Small intestine (tissue), 16 donors: ENCODE measurements at places on chromosomes 6 and 20. TPM values are rescaled to one million over a fixed set of nuclear protein-coding genes. Genes with fewer than 3 reads are reported as not detected.

The CD2AP gene
- 24.4 TPM for polyA plus RNA-seq

The TCP11 gene
- polyA plus RNA-seq: not detected

The CDC40 gene
- polyA plus RNA-seq: 8.9 TPM

DNA sequence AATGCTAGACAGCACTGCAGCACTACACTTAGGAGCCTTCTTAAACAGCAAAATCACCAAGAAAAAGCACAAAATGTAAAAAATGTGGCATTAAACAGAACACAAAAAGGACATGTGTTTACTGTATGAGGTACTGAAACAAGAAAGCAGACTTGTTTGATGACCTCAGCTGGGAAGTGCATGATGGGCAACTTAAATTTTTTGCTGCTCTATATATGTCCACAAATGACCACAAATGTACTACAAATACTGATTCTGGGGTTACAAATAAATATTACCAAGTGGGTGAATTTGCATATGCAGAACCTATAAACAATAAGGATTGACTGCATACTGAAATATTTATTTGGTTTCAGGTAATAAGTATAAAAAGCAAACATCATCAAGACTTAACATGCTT is 13.1 kb downstream of the RAB23 start:
- DNase-seq: no peak

DNA sequence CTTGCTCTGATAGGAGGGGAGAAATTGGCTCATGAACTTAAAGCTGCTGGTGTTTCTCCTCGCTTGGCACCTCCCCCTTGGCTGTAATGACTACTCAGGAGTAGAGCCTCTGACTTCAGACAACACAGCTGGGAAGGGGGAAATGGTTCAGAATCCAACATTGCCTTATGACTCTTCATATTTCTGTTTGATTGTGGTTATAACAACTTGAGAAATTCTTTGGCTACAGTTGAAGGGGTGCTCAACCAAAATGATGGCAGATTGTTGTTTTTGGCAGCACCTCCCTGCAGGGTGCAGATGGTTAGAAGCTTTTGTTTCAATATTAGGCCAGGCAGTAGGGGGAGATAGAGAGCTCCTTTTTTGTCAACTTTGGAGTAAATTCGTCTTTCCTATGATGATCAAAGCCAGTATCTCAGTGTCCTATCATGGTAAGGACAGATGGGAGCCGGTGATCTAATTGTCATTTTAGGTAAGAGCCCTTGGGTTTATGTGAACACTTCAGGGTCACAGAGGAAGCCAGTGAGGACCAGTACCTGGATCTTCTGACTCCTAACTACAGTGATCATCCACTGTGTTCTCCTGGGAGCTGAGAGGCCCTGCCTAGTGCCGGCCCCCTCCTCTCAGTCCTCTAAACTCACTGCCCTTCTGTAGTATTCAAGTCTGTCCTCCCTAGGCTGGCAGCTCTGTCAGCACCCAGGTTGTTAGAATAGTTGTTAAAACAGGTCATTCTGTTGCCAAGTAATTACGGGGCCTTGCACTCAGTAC is 39.9 kb downstream of the RPRD1B start:
- DNase-seq: peak; percentile 75

- DNase-seq: no peak
Measured at GRCh38 chr6:118122161-118122725, 215.2 kb downstream of the SLC35F1 start.

GRCh38 chr6:41442800-41443501 is 103.2 kb upstream of the FOXP4 start:
- DNase-seq: no peak

DNA sequence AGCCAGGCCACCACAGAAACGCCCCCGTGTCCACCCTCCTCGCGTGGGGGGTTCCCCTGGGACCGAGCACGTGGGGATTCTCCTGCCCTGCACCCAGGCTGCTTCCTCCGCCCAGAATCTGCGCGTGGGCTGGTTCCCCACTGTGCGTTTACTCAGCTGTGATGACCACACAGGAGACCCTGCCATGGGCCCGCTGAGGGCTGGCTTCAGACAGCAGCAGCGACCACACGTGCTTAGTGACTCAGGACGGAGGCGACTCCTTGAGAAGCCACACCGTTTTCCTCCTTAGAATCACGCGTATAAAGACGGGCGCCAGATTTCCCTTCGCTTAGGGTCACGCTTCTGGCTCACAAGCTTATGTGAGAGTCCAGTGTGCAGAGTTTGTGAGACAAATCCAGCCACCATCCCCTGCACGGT is 63.9 kb upstream of the PDE10A start:
- DNase-seq: no peak

The OR14J1 gene
- polyA plus RNA-seq: not detected

- DNase-seq: no peak
Measured at GRCh38 chr6:6772751-6773150, 184.2 kb downstream of the LY86 start.

DNA sequence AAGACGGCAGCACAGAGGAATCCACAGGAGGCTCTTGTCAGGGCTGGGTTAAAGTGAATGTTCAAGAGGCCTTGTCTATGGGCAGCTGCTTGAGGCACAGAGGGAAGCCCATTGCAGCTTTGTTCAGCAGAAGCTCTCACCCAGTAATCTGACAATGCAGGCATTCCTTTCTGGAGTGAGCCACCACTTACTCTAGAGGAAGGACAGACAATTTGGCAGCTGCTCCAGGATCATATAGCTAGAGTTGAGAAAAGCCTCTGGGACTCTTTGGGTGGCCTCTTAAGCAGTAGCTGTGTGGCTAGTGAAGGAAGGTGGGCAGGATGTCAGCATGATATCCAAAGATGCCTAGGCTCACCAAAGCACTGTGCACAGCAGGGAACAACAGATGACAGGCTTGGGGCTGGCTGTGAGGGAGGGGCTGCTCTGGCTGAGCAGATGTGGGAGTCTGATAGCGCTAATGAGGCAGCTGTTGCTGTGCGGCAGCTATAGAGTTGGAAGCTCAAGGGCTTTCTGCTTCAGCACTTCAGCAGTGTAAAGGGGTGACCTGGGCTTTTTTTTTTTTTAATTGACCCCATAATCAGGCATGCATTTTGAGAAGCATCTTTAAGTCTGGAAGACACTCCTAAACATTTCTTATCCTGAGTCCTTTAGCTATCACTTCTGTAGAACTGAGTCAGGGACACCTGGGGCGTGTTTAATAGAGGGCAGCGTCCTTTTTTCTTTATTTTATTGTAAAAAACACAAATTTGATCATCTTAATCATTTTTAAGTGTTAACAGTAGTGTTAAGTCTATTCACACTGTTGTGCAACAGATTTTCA is 27.2 kb downstream of the CMTR1 start:
- no peak for DNase-seq

The SCUBE3 gene
- 3.0 TPM for polyA plus RNA-seq

DNA sequence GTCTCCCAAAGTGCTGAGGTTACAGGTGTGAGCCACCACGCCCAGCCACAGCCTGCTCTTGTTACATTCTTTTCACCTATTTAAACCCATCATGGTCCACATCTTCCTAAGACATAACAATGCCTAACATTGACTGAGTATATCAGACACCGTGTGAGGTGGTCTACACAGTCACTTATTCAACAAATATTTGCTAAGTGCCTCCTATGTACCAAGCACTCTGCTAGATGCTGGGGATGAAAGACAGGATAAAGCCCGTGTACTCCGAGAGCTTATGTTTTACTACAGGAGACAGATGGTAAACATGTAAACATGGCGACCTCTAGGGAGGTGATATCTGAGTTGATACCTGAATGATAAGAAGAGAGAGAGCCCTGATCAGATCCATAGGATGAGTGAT is 12.7 kb downstream of the BCL2L1 start:
- no peak for DNase-seq

The SMLR1 gene
- 18.1 TPM for polyA plus RNA-seq

DNA sequence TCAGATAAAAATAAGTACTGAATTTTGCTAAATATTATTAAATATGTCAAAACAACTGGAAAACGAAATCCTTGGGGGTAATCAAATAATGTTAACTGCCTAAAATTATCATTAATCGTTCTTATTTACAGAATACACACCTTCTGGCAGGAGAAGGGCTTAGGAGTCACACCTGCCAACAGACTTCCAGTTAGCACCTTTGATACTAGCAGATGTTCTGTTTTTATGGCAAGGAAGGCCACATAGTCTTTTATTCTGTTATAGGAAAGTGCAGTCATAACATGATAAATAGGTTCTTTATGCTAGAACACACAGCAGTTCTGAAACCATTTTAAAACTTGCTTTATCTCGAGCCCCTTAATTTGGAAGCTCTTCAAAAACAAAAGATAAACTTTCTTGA is 464.1 kb downstream of the UTRN start:
- DNase-seq: peak; percentile 25

The PCNA gene
- polyA plus RNA-seq: 144 TPM

GRCh38 chr20:18395544-18395943 is 71.3 kb downstream of the DZANK1 start:
- no peak for DNase-seq

DNA sequence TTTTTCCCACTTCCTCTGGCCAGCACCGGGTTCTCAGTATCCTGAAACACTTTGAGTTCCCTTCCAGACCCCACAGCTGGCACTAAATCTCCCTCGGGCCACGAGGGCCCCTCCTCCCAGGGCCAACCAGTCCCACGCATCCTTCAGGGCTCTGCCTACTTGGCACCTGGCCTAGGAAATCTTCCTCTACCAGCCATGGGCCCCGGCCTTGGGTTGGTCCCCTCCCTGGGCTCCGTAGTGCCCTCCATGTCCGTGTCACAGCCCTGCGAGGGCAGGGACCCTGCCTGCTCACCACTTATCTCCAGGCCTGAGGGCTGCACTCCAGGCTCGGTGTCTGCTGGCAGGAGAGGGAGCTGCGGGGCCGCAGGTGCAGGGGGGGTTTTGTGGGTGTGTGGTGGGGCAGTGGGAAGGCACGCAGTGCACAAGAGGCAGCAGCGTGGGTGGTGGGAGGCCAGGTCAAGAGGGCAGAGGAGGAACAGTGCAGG is 48.8 kb upstream of the CDH22 start:
- no peak for DNase-seq

DNA sequence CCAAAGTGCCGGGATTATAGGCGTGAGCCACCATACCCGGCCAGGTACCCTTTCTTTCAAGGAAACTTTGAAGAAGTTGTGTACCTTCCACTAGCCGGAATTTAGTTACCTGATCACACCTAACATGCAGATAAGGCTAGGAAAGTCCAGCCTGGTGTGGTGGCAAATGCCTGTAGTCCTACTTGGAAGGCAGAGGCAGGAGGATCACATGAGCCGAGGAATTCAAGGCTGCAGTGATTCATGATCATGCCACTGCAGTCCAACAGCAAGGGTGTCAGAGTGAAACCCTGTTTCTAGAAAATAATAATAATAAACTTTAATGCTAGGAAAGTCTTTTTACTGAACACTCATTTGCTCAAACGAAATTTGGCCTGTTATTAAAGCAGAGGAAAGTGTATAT is 21.0 kb downstream of the NFYA start:
- DNase-seq: no peak

The ANGPT4 gene
- polyA plus RNA-seq: not detected

The PBOV1 gene
- 0.06 TPM for polyA plus RNA-seq

- DNase-seq: peak; percentile 14
Measured at GRCh38 chr6:137121401-137121997, 51.9 kb downstream of the IL22RA2 start.

DNA sequence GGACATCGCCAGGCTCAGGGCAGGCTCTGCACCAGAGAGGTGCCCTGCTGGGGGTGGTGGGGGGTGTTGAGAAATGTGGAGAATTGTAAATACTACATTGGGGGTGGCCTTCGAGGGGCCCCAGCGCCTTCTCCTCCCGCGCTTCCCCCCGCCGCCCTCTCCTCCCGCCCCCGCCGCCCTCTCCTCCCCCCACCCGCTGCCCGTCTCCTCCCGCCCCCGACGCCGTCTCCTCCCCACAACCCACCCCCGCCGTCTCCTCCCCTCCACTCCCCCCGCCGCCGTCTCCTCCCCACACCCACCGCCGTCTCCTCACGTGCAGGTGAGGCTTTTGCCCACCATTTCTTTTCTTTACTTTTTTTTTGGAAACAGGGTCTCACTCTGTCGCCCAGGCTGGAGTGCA is 1.5 kb upstream of the SRMS start:
- no peak for DNase-seq

The PGK2 gene
- polyA plus RNA-seq: not detected

The TNNC2 gene
- polyA plus RNA-seq: 23.7 TPM

DNA sequence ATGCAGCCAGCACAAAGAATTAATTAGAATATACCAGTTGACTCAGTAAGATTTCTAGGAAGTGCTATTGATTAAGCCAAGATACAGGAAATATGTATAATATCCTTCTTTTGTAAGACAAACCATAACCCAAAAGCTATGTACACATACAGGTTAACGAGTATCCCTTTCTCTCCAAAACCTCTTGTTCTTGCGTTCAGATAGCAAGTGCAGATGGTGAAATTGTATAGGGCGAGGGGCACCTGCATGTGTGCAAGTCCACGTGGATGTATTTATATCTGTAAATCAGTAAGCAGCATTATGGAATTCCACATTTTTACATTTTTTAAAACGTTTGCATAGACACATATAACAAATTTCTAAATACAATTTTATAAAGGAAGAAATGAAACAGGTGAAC is 228.6 kb downstream of the TBXT start:
- DNase-seq: no peak

The SLC26A8 gene
- 0.15 TPM for polyA plus RNA-seq

The KIAA0408 gene
- not detected for polyA plus RNA-seq

- no peak for DNase-seq
Measured at GRCh38 chr6:77786935-77787629, 134.2 kb downstream of the MEI4 start.

GRCh38 chr6:119343167-119343566 is 6.4 kb downstream of the MAN1A1 start:
- DNase-seq: no peak

GRCh38 chr6:80276861-80277260 is 170.4 kb downstream of the BCKDHB start:
- no peak for DNase-seq

GRCh38 chr20:13469262-13469661 is 169.5 kb downstream of the TASP1 start:
- DNase-seq: no peak

DNA sequence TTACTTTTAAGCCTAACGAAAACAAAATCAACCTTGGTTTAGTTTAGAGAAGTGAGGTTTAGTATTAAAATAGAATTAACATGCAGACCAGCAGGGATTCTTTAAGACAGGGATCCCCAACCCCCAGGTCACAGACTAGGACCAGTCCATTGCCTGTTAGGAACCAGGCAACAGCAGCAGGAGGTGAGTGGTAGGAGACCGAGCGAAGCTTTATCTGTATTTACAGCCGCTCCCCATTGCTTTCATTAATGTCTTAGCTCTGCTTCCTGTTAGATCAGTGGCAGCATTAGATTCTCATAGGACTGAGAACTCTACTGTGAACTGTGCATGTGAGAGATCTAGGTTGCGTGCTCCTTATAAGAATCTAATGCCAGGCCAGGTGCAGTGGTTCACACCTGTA is 225.9 kb downstream of the NKAIN2 start:
- DNase-seq: no peak

- DNase-seq: no peak
Measured at GRCh38 chr6:121584586-121585369, 149.3 kb downstream of the GJA1 start.
